GM04504 (cell line): ENCODE measurements at places on chromosomes 4 and X.

- DNase-seq: no peak
These were observed 628 bp downstream of the MXD4 start for GRCh38 chr4:2261110-2261852.

- no peak for DNase-seq
These were observed 79.2 kb upstream of the HS3ST1 start for GRCh38 chr4:11507920-11508319.

GRCh38 chrX:47187106-47187677 is 6.4 kb upstream of the UBA1 start:
- DNase-seq: no peak

DNA sequence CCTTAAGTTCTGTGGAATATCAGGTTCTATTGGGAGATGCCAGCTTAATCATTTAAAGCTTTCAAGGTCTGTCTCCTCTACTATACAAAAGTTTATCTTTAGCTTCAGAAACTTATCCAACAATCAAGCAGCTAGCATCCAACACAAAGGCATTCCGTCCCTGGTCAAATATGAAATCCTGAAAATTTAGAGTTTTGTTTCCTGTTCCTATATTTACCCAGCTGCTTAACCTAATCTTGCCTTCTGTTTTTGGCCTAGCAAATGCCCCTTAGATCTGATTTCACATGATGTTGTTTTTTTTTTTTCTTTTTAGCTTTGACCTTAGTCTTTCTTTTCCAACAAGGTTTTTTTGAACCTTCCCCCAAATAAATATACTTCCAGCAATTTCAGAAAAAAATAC is 33.8 kb downstream of the FAM13A start:
- no peak for DNase-seq

DNA sequence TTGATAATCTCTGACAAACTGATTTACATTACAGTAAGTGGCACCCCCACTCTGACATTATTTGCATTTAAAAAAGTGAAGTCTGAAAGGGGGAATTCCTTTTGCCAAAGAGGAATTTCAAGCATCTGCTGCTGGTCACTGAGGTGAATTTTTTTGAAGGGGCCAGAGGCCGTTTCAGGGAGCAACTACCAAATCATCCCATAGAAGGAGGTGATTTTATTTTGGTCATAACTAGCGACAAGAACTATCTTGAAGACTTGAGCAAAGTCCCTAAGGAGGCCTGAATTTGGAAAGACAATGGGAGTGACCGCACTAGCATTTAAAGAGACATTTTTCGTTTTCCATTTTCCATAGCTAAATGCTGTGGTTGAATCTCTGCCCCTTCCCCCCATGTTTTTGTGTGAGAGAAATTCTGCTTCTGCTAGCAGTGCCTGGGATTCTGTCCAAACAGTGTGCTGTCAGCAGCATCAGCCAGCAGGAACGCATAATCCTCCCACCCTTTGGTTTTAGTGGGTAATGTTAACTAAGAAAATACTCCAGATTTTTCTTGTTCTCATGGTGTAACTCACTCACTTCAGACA is 110.1 kb upstream of the MED14 start:
- peak; percentile 84 for DNase-seq

- DNase-seq: peak; percentile 94
These were observed 224.0 kb downstream of the APBB2 start for GRCh38 chr4:40990236-40990898.

- peak; percentile 64 for DNase-seq
These were observed 855.1 kb upstream of the INTU start for GRCh38 chr4:126777649-126778048.

GRCh38 chrX:353566-354535 is 32.9 kb downstream of the PPP2R3B start:
- DNase-seq: no peak

GRCh38 chr4:12949719-12950490 is 534.2 kb downstream of the RAB28 start:
- DNase-seq: no peak

GRCh38 chr4:154368060-154368459 is 123.5 kb downstream of the DCHS2 start:
- DNase-seq: no peak

- DNase-seq: no peak
These were observed 270.9 kb upstream of the LCORL start for GRCh38 chr4:18292411-18292810.

- DNase-seq: no peak
These were observed 405.5 kb upstream of the NR3C2 start for GRCh38 chr4:148847544-148848255.

DNA sequence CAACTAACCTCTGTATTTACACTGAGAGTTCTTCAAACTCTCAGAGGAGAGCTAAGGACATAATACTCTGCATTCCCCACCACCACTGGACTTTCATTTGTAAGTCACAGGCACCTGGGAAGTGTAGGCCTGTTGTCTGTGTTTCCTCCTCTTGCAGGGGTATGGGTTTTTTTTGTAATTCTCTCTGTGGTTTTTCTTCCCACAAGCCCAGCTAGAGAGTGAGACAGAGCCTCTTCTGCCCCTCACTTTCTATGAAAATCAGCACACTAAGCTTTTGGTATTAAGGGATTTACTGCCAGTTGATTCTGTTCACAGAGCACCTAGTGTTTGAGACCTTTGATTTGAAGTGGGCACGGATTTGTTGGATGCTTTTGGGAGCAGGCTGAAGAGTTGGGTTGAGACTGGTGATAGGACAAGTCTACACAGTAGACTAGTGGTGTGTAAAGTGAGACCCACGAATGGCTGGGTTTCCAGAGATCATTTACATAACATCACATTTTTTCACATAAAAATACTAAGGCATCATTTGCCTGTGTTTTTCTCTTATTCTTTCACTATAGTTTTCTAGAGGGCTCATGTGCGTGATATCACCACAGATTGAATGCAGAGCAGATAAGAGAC is 28.9 kb upstream of the WDR17 start:
- no peak for DNase-seq

DNA sequence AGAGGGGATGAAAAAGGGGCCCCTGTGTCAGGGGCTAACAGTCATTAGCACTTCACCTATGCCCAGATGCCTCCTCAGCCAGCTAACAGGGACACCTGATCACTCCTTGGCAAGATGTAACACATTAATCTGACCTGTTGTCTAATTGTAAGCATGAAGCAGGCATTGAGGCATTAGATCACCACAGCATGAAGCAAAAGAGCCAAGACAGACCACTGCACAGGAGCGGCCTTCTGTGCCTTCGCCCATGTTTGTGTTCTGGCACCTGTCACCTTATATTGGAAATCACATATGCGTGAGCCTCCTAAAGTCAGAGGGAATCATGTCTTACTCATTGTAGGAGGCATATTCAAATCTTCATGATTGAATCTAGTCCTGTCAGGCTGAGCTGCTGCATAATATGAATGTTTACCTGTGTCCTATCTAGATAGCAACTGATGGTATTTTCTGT is 48.4 kb downstream of the PTTG2 start:
- no peak for DNase-seq

DNA sequence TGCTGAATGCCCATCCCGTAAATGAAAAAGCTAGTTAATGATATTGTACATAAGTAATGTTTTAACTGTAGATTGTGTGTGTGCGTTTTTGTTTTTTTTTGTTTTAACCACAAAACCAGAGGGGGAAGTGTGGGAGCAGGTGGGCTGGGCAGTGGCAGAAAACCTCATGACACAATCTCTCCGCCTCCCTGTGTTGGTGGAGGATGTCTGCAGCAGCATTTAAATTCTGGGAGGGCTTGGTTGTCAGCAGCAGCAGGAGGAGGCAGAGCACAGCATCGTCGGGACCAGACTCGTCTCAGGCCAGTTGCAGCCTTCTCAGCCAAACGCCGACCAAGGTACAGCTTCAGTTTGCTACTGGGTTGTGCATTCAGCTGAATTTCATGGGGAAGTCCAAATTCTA is at the start of gene SPP1:
Gene SPP1 (plus strand): TSS at position 249 of the 400 bp plus-strand sequence. CDS start 1,182 bp downstream, outside the sequence.
- DNase-seq: no peak

GRCh38 chr4:119080721-119081541 is 54.7 kb upstream of the MYOZ2 start:
- no peak for DNase-seq

DNA sequence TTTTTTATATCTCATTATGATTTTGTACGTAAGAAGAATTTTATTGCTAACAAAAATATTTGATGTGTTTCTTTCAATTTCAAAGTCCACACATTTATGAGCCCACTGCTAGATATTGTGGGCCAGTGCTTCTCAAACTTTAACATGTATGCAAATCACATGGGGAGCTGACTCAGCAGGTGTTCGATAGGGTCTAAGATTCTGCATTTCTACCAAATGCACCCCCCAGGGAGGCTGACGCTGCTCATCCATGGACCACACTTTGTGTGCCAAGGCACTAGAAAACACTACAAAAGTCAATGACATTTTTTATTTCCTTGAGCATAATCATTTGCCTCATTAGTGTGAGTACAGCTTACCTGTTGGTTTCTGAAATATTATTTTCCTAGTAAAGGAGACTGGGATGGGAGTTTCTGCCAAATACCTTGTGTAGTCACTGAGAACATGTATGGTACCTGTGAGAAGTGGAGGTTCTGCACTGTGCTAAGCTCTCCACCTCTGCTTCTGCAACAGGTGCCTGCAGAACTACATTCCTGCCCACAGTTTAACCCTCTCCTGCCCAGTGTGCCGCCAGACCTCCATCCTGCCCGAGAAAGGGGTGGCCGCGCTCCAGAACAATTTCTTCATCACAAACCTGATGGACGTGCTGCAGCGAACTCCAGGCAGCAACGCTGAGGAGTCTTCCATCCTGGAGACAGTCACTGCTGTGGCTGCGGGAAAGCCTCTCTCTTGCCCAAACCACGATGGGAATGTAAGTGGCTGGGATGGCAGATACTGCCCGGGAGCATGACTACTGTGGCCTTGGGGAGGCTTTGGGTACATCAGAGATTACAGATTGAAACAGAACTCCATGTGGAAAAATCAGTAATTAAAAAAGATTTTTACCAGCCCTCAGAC is 68.9 kb upstream of the MND1 start:
- DNase-seq: no peak

DNA sequence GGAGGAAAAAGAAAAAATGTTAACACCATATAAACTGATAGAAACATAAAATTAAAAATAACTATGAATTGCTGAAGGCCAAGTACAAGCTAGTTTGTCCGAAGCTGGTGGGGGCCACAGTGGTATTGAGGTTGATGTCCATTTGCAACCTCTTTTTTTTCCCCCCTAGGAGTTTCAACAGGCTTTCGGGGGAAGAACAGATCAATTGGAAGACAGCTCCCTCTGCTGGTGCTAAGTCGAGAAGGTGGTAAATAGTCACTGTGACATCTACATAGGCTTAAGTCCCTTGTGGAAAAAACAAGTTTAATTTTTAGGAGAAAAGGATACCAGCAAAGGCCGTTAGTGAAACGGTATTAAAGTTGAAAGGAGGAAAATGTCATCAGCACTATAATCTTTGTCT is 115.7 kb upstream of the ZXDA start:
- peak; percentile 8 for DNase-seq

- no peak for DNase-seq
These were observed 196.4 kb downstream of the DTHD1 start for GRCh38 chr4:36477861-36478260.

DNA sequence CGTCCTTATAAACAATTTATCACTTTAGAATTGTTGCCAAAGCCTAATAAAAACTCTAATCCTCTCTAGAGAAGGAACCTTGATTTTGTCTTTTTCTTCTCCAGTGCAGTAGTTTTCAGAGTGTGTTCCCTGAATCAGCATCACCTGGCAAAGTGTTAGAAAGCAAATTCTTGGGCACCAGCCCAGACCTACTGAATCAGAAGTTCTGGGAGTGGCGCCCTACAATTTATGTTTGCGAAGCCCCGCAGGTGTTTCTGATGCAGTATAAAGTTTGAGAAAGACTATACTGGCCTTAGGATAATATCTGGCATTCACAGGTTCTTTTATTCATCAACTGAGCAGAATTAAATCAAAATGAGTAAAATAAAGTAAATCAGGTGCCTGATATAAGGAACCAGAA is 645.8 kb upstream of the ATOH1 start:
- DNase-seq: no peak

DNA sequence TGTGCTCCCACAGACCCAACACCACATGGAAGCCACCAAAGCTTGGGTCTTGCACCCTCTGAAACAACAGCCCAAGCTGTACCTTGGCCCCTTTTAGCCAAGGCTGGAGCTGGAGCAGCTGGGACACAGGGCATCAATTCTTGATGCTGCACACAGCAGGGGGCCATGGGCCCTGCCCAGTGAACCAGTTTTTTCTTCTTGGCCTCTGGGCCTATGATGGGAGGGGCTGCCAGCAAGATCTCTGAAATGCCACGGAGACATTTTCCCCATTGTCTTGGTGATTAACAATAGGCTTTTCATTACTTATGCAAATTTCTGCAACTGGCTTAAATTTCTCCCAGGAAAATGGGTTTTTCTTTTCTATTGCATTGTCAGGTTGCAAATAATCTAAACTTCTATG is 49.0 kb downstream of the SPANXA2 start:
- no peak for DNase-seq

DNA sequence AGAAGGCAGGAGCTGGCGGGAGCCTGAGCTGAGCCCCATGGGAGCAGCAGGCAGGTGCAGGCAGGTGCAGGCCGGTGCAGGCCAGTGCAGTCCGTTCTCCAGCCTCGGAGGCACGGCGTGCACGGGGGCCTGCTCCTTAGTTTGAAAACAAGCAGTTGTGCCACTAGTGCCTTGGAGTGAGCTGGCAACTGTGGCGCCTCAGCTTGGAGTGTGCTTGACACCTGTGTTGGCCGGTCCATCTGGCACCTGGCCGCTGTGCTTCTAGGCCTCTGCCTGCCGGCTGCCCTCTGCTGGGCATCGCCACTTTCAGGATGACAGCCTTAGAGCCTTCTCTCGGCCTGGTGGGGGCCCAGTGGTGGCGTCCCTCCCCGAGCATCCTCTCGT is 47.9 kb downstream of the RGS12 start:
- DNase-seq: no peak

GRCh38 chrX:51737091-51737490 is 6.2 kb upstream of the GSPT2 start:
- no peak for DNase-seq

DNA sequence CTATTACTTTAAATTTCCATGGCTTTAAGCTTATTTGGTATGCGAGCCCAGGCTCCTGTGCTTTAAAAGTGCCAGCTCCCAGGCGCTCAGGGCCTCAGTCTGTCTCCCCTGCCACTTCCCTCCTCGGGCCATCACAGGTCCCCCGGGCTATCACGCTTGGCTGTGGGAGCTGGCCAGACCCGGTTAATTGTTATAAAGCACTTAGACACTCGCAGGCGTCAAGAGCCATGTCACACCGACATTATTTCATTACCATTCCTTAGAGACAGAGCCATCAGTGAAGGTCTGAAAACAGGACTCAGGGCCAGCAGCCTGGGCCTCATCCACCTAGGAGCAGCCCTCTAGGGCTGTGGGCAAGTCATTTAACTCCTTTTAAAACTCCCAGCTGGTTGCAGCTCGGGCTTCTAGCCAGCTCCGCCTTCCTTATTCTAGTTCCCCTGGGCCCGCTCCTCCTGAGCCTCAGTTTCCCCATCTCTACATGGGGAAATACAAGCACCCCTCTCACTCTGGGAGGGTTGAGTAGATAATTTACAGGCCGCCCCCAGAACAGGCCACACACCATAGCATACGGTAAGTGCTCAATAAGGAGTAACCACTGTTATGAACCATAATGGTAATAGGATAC is 99.0 kb downstream of the HMX1 start:
- no peak for DNase-seq

- no peak for DNase-seq
These were observed 6.2 kb downstream of the MSX1 start for GRCh38 chr4:4865705-4866123.

- DNase-seq: peak; percentile 5
These were observed 517 bp downstream of the LEF1 start for GRCh38 chr4:108168160-108168670.

GRCh38 chr4:127400731-127401346 is 231.9 kb upstream of the INTU start:
- DNase-seq: peak; percentile 58
